ENCODE measurements at places on chromosomes 2 and 18. TPM values are rescaled to one million over a fixed set of nuclear protein-coding genes. Genes with fewer than 3 reads are reported as not detected.

TBR1 gene
- not detected for polyA plus RNA-seq

EPAS1 gene
- 0.62 TPM for polyA plus RNA-seq

MBP gene
- 39.1 TPM for polyA plus RNA-seq

DES gene
- not detected for polyA plus RNA-seq

GULP1 gene
- polyA plus RNA-seq = 0.15 TPM

CDH7 gene
- polyA plus RNA-seq = not detected

IL36A gene
- not detected for polyA plus RNA-seq

ACMSD gene
- polyA plus RNA-seq = 0.10 TPM

TUBA4B gene
- not detected for polyA plus RNA-seq

Data from GM12878 (cell line).